Fibroblast of skin of right quadriceps (primary cell): ENCODE measurements at places on chromosomes 5 and 9.
A peak's percentile ranks its signal among the peaks of the same experiment; 100 is the strongest.

GRCh38 chr9:127308652-127309434, 44.3 kb downstream of the GARNL3 start:
- peak; percentile 58 for DNase-seq

DNA sequence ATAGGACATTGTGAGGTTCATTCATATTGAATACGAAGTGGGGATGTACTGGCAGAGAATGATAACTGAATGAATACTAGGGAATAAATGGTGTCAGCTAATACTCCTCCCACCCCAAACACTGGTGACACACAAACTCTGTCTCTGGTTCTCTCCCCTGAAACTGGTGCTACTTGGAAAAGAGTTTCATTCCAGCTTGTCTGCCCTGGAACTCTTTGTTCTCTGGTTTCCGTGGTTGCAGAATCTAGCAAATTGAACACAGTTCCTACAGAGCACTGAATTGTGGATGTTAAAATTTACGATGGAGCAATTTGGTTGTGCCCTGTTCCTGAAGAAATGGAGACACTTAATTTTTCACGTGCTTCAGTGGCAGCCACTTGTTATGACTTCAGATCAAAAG, 181.7 kb downstream of the KCTD16 start:
- no peak for DNase-seq

DNA sequence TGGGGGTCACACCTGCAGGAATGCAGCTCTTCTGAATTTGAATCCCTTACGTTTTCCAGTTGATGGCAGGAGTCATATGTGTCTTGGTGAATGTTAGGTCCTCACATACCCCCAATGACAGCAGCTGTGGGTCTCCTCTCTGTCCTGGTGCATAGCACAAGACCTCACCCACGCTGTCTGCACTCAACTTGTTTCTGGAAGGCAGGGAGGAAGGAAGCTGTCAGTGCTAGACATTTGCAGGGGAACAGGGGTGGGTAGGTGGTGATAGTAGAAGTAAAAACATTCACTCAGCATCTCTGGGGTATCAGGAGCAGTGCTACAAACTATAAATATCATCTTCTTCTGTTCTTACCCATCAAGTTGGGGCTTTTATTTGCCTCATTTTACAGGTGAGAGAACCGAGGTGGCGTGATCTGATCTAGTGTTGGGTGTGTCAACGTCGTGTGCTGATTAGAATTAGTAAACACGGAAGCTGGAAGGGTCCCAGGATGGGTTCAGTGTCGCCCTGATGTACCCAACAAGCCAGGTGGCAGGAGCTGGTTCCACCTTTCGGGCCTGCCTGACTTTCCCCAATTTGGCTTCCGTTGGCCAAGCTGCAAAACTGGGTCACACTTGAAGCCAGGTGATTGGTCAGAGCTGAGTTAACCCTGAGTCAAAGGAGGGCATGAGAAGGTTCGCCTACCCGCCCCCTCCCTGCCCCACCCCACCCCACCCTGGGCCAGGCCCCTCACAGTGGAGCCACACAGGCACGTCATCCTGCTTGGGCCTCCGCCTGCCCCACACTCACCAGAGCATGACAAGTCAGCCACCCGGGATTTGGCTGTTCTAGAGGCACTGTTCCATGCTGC, 15.8 kb downstream of the ERGIC1 start:
- no peak for DNase-seq

GRCh38 chr9:78026416-78026815, 5.2 kb downstream of the GNAQ start:
- no peak for DNase-seq

DNA sequence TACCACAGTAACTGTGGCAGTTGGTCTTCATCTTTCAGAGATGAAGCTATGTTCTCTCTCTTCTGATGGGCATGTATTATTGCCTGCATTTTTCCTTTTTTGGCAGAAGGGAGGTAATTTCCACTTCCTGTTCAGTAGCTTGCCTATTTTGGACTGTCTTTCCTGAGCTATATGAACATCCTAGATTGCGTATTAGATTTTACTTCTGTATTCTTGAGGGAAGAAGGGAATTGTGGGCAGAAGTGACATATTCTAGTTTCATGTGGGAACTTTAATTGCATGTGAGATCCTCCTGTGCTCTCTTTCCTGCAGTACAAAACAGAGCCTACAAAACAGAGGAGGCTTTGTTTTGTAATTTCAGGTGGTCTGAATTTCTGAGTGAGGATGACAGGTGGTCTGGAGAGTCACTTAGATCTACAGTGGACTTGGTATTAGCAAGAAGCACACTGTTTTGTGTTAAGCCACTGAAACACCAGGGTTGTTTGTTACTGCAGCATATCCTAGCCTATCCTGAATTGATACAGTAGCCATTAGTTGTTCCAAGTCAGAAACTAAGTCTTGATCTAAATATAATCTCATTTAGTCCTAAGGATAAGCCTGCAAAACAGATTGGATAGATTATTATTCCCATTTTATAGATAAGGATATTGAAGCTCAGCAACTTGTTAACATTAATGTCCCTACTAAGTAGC, 68.1 kb downstream of the AOPEP start:
- DNase-seq, result no peak

- DNase-seq, result no peak
Measured at GRCh38 chr5:111834926-111835599, 78.1 kb upstream of the NREP start.

- DNase-seq, result peak; percentile 19
Measured at GRCh38 chr5:80686757-80687156, 32.0 kb upstream of the DHFR start.

- no peak for DNase-seq
Measured at GRCh38 chr5:14257995-14258403, 114.9 kb downstream of the TRIO start.

DNA sequence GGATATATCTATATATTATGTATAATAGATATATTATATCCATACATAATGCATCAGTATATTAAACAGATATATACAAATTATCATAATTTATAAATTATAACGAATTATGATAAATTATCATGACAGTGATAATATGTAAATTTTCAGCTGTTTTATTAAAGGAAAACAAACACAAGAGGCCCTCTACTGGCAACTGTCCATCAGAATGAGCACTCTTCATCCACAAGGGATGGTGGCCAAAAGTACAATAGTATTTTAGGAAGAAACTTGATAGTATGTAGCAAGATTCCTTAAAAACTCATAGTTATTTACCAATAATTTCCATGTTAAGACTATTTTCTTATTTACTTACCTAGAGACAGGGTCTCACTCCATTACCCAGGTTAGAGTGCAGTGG, 113.3 kb upstream of the LPAR1 start:
- DNase-seq, result no peak

- no peak for DNase-seq
Measured at GRCh38 chr9:105119156-105119555, 125.3 kb upstream of the SLC44A1 start.

GRCh38 chr5:154141745-154142221, 48.8 kb upstream of the GALNT10 start:
- DNase-seq, result no peak

- no peak for DNase-seq
Measured at GRCh38 chr9:16202221-16202620, 649.4 kb downstream of the CCDC171 start.

- DNase-seq, result peak; percentile 68
Measured at GRCh38 chr5:10111571-10111970, 138.1 kb downstream of the ATPSCKMT start.

GRCh38 chr9:71349218-71349617, 227.8 kb upstream of the TRPM3 start:
- DNase-seq, result peak; percentile 90

DNA sequence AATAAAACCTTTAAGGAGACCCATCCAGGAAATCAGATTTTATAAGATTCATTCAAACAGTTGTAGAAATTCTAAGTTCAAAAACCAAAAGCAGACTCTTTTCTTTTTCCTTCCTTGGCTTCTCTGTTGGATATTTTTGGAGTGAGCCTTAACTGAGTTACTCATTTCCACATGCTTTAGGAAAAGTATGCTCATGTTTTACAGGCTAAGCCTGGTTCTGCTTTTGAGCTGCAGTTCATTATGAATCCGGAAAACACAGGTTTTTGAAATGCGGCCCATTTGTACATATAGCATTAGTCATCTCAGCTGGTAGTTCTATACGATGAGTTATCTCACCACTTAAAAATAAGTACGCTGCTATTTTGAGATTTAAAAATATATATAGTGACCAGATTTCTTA, 156.6 kb upstream of the DMRT1 start:
- DNase-seq, result peak; percentile 94

- peak; percentile 48 for DNase-seq
Measured at GRCh38 chr9:89139455-89139854, 39.2 kb downstream of the SHC3 start.

GRCh38 chr5:131413605-131414559, 150.0 kb downstream of the CDC42SE2 start:
- peak; percentile 64 for DNase-seq

DNA sequence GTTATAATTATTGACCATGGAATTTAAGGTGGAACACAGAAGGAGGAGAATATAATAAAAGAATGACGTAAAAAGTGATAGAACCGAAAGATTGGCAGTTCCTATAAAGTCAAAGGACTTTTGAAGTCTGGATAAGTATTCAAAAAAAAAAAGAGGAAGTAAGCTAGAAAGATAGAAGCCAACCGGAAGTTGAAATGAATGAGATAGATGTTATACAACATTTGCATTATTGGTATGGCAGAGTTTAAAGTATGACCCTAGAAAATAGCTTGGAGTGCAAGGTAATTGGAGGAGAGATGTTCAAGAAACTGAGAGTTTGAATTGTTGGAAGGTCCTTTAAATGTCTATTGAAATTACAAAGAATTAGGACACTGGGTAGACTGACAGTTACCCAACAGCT, 293.6 kb downstream of the FER start:
- no peak for DNase-seq

- DNase-seq, result peak; percentile 20
Measured at GRCh38 chr5:75512383-75513074, 838 bp downstream of the POLK start.

DNA sequence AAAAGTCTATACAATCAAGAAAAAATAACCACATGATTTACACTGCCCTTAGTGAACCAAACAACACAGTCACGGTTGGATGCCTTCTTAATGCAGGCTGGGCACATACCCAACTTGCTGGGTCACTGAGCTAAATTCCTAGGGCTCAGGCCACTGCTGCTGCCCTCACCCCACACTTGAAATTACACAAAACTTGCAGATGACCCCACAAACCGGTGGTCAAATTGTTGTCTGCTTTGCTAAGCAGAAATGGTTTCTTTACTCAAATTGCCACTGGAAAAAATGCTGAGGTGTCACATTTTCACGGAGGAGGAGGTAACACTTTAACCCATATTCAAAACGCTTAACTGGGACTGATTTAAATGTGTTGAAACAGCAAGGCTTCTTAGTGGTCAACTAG, 62.4 kb downstream of the HMHB1 start:
- no peak for DNase-seq

DNA sequence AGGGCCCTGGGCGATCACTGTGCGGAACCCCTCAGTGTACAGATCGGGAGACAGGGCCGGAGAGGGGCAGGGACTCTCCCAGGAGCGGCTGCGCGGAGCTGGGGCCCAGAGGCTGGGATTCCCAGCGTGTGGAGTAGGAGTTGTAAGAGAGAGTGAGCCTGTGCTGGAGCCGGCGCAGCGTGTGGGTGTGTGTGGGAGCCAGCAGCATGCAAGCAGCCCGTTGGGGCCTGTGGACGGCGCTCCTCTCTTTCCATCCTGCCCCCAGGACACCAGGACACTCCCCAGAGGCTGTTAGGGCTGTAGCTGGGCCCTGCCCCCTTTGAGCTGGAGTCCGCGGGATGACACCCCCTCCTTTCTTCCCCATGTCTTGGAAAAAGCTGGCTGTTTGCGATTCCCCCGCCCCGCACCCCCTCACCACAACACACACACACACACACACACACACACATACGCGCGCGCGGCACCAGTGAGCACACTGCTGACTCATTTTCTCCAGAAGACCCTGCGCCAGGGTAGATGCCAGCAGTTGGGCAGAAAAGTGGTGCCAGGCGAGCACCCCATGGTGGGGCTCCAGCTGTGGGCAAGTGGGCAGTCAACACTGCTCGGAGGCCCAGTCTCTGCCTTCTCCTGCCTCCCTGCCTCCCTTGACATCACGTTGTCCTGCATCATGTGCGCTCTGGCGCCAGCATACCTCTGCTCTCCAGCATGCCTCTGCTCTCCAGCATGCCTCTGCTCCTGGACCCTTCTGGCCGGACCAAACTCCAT, 1.5 kb downstream of the COL27A1 start:
- DNase-seq, result peak; percentile 85

DNA sequence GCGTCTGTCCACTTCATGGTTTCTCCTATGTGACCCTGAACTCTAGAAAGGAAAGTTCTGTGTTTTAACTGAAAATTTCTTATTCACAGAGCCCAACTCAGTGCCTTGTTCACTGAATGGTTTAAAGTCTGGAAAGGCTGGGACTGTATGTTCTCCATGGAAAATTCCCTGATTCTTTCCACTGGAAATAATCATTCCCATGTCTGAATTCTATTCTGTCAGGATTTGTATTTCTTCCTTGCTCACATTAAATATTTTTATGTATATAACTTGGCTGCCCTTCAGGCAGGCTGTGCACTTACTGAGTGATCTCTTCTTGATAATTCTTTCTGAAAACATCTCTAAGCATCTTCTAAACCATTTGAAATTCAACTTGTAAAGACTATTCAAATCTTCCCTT, 1126.9 kb upstream of the DMAC1 start:
- DNase-seq, result no peak

GRCh38 chr5:61933787-61934626, 372.0 kb upstream of the KIF2A start:
- DNase-seq, result peak; percentile 48

GRCh38 chr5:102922799-102923477, 167.8 kb downstream of the PAM start:
- DNase-seq, result peak; percentile 50

GRCh38 chr9:119905724-119906123, 536.5 kb upstream of the BRINP1 start:
- DNase-seq, result no peak

- DNase-seq, result no peak
Measured at GRCh38 chr9:91246846-91247245, 114.9 kb downstream of the AUH start.

DNA sequence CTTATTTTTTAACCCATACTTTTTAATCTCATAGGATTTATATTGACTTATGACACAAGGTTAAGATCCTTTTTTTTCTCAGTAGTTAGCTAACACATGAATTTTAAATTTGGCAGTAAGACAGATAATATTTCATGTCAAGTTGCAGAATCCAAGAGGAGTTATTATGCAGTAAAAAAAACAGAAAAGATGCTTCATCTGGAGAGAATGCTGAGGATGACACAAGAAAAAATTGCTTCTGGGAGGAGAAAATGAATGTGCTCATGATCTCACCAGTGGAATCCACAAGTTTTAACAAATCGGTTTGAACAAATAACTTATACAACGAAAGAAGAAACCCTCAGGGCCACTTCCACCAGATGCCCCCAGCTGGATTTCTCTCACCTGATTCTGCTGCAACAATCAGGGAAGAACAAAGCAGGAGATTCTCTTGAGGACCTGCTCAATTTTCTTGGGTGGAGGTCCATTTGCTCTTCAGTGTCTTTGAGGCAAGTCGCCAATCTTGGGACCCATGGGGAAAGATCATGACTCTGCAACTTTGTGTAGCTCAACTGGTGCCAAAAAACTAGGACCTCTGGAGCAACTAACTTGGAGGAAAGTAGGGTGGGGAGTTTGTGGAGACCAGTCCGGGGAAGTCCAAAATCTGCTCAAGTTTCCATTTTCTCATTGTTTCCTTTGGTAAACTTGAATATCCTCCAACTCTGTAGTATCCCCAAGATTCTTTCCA, 50.5 kb upstream of the TNFSF15 start:
- peak; percentile 92 for DNase-seq
